Hematopoietic multipotent progenitor cell treated with erythropoietin and hydrocortisone succinate and interleukin-3 and kit ligand, for 4 days (in vitro differentiated cells): ENCODE measurements at places on chromosomes 3 and 15.

DNA sequence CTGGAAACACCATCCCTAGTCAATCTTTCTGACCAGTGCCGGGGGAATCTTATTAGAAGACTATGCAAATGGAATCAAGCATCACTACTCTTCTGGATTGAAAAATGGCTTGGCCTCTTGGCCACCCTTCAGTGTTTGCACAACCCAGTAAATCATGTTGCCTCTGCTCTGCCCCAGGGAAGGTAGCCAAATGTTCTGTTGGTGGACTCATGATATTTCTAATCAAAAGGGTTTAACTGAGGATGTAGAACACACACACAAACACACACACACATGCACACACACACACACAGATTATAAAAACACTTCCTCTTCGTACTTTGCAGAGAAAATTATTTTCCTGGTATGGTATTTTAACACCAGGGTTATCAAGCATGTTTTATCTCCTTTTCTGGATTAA lies 7.9 kb downstream of the RBP2 start:
- DNase-seq: no peak

- DNase-seq: peak; percentile 40
Observed at GRCh38 chr15:81330366-81331090, 6.6 kb upstream of the STARD5 start.

DNA sequence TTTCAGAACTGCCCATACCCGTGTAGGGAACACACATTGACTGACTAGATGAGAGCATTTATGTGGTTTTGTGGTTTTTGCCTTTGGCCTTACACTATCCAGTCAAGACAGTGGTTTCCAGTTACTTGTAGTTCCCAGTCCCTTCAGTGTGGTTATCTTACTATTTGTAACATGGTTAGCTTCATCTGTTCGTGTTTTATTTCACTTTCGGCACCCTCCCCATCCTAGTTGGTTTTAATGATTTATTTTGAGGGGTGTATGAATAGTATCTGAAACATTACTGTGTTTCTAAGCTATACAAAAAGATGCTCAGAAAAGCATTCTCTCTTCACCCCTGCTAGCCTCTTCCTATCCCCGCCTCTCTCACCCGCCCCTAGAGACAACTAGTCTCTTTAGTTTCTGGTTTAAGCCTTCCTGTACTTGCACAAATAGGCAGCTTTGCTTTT lies 14.1 kb downstream of the LYSMD4 start:
- peak; percentile 86 for DNase-seq

DNA sequence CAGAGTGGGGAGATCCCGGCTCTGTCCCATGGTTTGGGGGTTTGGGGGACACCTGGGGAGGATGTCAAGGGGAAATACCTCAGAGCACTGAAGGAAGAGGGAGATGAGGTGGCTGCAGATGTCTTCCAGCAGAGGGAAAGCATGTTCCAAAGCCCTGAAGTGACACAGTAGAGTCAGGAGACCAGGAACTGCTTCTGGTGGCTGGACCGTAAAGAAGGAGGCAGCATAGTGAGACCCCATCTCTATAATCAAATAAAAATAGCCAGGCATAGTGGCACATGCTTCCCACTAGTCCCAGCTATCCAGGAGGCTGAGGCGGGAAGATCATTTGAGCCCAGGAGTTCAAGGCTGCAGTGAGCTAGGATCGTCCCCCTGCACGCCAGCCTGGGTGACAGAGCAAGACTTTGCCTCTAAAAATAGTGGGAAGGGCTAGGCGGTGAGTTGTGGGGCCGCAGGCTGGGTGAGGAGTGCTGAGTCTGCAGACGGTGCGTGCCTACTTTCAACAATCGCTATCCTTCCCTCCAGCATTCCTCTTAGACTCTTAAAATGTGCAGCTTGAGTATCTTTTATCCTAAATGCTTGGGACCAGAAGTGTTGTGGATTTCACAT lies 26.2 kb downstream of the HES1 start:
- no peak for DNase-seq

DNA sequence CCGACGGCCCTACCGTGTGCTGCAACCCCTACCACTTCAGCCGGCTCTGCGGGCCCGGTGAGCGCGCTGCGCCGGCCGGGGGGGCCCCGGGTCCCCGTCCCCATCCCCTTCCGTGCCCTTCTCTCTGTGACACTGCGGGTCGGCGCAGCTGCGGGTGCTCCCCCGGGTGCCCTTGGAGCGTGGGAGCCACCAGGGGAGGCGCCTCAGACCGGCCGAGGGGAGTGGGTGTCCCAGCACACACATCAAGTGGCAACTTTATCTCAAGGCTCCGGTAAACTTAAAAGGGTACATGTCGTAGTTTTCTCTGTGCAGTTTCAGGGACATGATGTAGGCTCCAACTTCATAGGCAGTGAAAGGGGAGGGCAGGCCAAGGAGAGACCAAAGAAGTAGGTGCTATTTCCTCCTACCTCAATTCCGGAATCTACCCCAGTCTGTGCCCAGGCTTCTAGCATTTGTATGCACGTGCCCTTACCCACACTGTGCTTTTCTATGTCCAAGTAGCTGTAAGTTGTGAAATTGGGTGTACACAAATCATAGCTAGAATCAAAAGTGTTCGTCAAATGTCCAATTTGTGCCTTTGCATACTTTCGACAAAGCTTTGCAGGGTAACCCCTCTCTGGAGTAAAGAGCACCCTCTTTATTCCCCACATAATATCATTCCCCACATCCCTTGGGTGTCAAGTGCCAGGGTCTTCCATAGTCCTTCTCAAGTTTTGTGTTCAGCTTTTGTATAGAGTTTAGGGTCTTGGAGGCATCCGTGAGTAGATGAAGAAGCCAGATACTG lies 2.2 kb downstream of the SMAD6 start:
- no peak for DNase-seq

- peak; percentile 15 for DNase-seq
Observed at GRCh38 chr3:49164983-49165720, 979 bp downstream of the CCDC71 start.

GRCh38 chr15:65925338-65925737 lies 56.0 kb downstream of the RAB11A start:
- DNase-seq: no peak

GRCh38 chr3:169813757-169814517 lies 1.2 kb upstream of the LRRC34 start:
- peak; percentile 90 for DNase-seq

GRCh38 chr3:128054367-128054766 lies 2.1 kb downstream of the SEC61A1 start:
- DNase-seq: no peak

GRCh38 chr3:52367891-52368880 lies 52.1 kb downstream of the DNAH1 start:
- no peak for DNase-seq
